ENCODE measurements at places on chromosomes 12 and 14.

DNA sequence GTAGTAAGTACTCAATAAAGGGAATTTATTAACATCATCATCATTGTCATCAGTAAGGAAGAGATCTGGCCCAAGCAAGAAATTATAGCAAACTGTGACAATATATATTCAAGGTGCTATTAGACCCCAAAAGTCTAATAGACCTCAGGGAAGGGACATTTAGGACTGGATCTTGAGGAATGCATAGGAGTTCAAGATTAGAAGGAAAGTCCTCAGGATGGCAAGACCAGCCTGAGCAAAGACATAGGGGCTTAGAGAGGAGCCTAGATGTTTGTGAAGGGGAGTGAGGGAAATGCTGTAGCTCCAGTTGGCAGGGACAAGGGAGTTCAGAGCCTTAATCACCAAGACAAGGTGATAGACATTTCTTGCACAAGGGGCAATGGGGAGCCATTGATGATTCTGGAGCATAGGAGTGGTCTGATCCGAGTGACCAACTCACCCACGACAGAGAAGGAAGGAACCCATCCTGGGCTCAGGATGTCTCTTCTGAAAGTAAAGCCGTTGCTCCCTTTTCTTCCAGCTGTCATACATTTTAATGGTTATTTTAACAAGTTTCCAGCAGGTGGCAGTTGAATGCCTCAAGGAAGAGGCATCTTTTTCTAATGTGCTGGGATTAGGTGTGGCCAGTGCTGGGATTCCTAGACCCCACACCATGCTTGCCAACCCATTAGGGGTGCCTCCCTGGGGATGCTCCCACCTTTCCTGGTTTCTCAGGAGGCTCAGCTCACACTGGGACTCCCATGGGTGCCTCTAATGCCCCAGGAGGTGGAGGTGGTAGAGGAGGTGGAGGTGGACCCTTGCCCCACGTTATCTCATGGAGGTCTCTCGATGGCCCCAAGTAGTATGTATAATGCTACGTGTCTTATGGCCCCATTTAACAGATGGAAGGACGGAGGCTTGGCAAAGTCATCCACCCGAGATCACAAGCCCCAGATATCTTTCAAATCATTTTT is 37.8 kb downstream of the PHETA1 start:
- DNase-seq, result peak; percentile 39

- DNase-seq, result peak; percentile 56
Observed at GRCh38 chr12:26122061-26122680, 2.7 kb downstream of the BHLHE41 start.

- DNase-seq, result no peak
Observed at GRCh38 chr14:22814941-22815713, at the start of gene SLC7A7. SLC7A7 (minus strand) TSS chr14:22815435; CDS start chr14:22813398, 2,037 bp downstream.

GRCh38 chr12:120064054-120064940 is 52.3 kb downstream of the RAB35 start:
- no peak for DNase-seq

DNA sequence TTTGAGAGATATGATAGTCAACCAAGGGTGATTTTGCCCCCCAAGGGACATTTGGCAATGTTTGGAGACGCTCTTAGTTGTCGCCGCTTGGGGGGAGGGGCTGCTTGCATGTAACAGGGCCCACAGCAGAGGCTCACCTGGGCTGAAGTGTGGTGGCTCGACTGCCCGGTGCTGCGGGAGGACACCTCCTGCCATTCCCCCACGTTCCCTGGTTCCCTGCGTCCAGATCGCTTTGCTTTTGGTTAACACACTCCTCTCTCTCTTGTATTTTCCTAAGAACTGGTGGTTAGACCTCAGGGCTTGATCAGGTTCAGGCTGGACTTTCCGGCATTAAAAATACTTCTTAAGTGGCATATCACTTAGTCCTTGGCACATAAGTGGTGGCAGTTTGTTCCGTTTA is 18.9 kb downstream of the PPP2R5C start:
- no peak for DNase-seq

DNA sequence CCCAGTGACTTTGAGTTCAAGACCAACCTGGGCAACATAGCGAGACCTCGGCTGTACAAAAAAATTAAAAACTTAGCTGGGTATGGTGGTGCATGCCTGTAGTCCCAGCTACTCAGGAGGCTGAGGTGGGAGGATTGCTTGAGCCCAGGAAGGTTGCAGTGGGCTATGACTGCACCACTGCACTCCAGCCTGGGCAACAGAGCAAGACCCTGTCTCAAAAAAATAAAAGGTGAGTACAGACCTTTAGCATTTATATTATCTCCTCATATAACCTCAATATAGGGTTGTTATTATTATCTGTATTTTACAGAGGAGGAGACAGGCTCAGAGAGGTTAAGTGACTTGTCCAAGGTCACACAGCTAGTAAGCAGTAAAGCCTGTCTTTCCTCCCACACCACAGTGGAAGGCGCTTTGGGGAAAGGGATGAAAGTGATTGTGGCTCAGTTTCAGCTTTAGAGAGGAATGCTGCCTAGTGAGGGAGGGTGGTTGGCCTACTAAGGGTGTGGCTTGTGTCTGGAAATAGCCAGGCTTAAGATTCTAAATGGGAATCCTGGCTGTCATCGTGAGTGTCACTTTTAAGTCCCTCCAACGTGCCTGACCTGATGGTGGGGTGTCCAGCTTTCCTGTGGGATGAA is 7.2 kb downstream of the TPCN1 start:
- DNase-seq, result no peak

DNA sequence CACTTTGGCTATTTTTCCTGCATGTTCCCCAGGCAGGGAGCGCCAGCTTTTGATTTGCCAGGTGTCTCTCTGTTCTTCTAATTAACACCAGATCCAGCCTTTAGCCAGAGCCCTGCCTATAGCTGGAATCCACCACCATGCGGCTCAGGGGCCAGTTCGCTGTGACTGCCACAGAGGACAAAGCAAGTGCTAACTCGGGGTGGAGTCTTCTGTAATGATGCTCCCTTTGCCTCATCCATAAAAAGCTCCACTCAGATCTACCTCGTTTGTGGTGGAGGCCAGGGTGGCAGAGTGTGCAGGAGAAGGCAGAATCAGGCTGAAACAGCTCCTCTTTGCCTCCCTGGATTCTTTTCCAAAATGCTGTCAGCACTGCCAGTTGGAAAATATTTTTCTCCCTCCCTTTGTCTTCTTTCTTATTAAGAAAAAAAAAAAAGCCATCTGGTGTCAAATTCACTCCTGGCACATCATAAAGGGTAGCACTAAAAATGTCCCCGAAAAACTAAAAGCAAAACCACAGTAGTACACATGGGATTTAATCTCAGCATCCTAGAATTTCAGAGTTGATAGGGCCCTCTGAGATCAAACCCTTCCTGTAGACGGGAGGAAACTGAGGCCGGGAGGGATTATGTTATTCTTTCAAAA is 18.0 kb upstream of the CTDSP2 start:
- DNase-seq, result no peak

DNA sequence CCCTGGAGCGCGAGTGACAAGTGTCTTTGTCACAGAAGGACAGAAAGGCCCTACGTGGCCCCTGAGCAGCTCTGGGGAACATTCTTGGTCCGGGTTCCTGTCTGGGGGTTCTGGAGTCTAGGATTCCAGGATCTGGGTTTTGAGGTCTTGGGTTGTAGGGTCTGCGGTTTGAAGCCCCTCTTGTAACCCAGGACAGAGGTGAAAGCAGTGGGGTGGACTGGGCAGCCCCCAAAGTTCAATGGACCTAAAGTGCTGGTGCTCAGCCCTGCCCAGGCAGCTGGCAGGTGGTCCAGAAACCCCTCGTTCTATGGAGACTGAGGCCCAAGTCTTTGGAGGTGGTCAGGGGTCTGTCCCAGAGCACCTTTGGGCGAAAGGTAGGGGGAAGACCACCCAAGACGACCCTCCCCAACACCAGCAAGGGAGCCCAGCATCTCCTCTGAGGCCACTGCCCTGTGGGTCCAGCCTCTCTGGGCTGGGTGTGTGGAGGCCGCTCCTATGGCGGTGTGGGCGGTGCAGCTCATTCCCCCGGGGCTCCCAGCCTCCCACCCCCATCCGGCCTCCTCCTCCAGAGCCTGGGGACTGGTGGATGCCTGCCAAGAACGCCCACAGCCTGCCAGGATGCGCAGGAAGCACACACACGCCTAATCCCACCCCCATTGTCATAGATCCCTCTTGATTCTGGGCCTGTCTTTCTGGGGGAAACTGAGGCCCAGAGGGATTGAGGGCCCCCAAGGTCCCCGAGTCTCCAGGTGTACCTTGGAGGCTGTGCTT is 30.2 kb upstream of the ANKRD9 start:
- DNase-seq, result no peak

DNA sequence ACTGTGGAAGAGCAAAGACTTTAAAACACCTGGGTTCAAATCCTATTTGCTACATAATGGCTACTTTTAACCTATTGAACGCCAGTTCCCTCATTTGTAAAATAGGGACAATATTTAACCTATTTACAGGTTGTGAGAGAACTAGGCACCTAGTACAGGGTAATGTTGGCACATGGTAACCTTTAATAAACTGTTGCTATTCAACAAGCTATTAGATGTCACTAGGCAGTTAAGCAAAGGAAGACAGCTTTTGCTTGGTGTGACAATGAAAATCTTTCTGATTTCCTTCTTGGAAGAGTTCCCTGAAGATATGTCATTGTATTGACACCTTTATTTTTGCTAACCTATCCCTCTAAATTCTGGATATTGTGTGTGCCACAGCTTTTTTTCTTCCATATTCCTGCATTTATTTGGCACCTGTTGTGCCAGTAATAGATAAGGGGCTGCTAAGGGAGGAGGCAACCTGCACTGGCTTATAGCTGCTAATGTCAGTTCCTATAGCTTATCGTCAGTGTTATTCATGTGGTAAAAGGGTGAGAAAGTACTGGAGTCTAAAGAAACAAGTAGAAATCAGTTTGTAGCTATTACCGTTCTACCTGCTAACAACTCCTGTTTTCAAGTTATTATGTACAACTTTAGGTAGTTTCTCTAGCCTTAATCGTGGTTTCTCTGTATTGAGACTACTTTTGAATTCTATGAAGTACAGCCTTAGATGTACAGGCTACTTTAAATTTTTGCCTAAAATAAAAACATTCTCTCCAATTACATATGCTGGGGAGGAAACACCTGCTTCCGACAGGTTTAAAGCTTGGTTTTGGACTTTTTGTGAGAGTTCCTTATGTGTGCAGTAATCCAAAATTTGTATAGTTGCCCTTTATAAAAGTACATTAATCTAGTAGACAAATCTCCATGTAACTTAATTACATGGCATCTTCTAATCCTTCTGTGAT is 24.3 kb downstream of the HIF1A start:
- DNase-seq, result no peak

- no peak for DNase-seq
Observed at GRCh38 chr12:96070670-96071279, 35.4 kb upstream of the LTA4H start.

- DNase-seq, result no peak
Observed at GRCh38 chr12:88576866-88577265, 3.4 kb downstream of the KITLG start.

GRCh38 chr14:29716150-29716549 is 211.5 kb downstream of the PRKD1 start:
- no peak for DNase-seq

DNA sequence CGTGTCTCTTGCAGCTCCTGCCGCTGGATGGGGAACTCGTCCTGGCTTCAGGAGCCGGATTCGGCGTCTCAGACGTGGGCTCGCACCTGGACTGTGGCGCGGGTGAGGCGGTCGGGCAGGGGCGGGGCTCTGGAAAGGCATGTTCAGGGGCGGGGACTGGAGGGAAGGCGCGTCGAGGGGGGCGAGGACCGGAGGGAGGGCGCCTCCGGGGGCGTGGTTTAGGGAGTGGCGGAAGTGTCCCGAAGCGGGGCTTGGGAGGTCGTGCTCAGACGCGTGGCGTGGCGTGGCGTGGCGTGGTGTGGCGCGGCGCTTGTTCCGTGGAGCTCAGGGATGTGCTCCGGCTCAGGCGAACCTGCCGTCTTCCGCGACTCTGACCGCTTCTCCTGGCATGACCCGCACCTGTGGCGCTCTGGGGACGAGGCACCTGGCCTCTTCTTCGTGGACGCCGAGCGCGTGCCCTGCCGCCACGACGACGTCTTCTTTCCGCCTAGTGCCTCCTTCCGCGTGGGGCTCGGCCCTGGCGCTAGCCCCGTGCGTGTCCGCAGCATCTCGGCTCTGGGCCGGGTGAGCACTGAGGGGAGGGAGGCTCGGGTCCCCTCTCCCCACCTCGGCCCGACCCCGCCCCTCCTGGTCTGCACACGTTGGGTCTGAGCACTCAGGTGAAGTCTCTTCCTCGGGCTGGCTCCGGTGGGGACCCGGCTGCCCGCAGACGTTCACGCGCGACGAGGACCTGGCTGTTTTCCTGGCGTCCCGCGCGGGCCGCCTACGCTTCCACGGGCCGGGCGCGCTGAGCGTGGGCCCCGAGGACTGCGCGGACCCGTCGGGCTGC is 6.2 kb downstream of the AMN start:
- no peak for DNase-seq

DNA sequence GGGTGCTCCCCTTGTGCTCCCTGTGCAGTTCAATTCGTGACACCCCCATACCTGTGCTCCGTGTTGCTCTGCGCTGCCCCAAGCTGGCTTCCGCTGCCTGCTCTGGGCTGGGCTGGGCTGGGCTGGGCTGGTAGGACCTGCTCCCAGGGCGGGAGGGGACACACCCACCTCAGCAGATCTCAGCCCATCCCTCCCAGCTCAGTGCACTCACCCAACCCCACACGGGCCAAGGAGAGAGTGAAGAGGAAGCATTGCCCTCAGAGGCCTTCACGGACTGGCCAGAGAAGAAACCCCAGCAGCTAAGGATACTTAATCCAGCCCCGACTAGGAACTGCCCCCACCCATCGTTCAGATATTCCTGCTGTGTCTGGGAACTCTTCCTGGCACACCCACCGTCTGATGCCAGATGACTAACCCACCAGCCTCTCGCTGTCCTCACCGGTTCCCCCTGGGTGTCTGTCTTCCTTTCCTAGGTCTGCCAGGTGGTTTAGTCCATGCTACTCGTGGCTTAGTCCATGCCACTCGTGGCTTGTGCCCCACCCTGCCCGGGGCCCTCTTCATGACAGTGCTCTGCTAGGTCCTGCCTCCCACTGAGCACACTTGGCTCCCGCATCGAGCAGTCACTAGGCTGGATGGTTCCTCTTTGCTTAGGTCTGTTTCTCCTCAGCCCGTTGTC is at the start of gene LPAR5:
LPAR5 (minus strand) TSS at position 104 of the 676 bp plus-strand sequence. CDS start 14,711 bp downstream, outside the sequence.
- peak; percentile 28 for DNase-seq

- DNase-seq, result no peak
Observed at GRCh38 chr14:104254735-104255400, 116.5 kb downstream of the KIF26A start.

DNA sequence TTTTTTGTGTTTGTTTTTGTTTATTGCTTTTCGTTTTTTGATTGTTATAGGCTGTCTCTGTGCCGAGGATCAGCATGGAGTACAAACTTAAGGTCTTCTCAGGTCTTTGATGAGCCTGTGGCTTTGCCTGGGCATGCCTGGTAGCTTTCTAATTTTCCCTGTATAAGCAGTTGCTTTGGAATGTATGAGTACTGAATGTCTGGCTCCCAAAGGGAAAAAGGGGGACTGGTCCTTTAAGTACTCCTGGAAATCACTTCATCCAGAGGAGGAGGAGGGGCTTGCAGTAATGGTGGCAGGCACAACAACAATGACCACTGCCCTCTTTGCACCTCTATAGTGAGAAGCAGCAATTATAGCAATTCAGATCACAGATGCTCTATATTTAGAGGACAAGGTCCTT is 67.6 kb upstream of the TTC7B start:
- DNase-seq, result no peak

GRCh38 chr14:89773644-89774316 is 180.8 kb downstream of the EFCAB11 start:
- peak; percentile 73 for DNase-seq

- no peak for DNase-seq
Observed at GRCh38 chr12:58703866-58704265, 216.4 kb downstream of the LRIG3 start.

- peak; percentile 85 for DNase-seq
Observed at GRCh38 chr14:69153152-69153872, 393 bp upstream of the DCAF5 start.

GRCh38 chr12:53703756-53704155 is 23.5 kb downstream of the CALCOCO1 start:
- DNase-seq, result no peak
